ENCODE measurements at places on chromosomes 3 and 15. TPM values are rescaled to one million over a fixed set of nuclear protein-coding genes. Genes with fewer than 3 reads are reported as not detected.

The CLDN16 gene
- 0.69 TPM for total RNA-seq

The MEIS2 gene
- 25.5 TPM for total RNA-seq

The MKRN2OS gene
- total RNA-seq = not detected

The CDC25A gene
- 3.4 TPM for total RNA-seq

The KBTBD8 gene
- total RNA-seq = 2.6 TPM

The CYP19A1 gene
- 0.49 TPM for total RNA-seq

The GATM gene
- 132 TPM for total RNA-seq

The ANKUB1 gene
- total RNA-seq = not detected

The TRIM71 gene
- 0.69 TPM for total RNA-seq

The RASL12 gene
- total RNA-seq = 12.5 TPM

The TEX55 gene
- total RNA-seq = not detected

The FETUB gene
- 0.49 TPM for total RNA-seq

The FEM1B gene
- total RNA-seq = 70.7 TPM

The C3orf22 gene
- not detected for total RNA-seq

The SCN5A gene
- total RNA-seq = 0.39 TPM

The REC114 gene
- total RNA-seq = not detected

The P2RY14 gene
- total RNA-seq = 3.3 TPM

The CCDC191 gene
- total RNA-seq = 3.9 TPM

The OCA2 gene
- total RNA-seq = 1.4 TPM

The NKTR gene
- total RNA-seq = 183 TPM

The LMAN1L gene
- total RNA-seq = 0.20 TPM

The CACNA2D2 gene
- 1.4 TPM for total RNA-seq
